Body of pancreas (tissue), 4 donors: ENCODE measurements at places on chromosomes 2 and 18. TPM values are rescaled to one million over a fixed set of nuclear protein-coding genes. Genes with fewer than 3 reads are reported as not detected.

The FAM124B gene
- total RNA-seq, result not detected

The DTYMK gene
- total RNA-seq, result 12.5 TPM

The L3MBTL4 gene
- total RNA-seq, result 11.2 TPM

GRCh38 chr2:36915627-36916026 lies 50.7 kb downstream of the STRN start:
- DNase-seq, result no peak

The NTSR2 gene
- not detected for total RNA-seq

- peak; percentile 34 for DNase-seq
Measured at GRCh38 chr2:230885463-230886130, 20.9 kb downstream of the ITM2C start.

The SLC20A1 gene
- total RNA-seq, result 50.1 TPM

- no peak for DNase-seq
Measured at GRCh38 chr2:29053670-29054400, 20.5 kb downstream of the PCARE start.

DNA sequence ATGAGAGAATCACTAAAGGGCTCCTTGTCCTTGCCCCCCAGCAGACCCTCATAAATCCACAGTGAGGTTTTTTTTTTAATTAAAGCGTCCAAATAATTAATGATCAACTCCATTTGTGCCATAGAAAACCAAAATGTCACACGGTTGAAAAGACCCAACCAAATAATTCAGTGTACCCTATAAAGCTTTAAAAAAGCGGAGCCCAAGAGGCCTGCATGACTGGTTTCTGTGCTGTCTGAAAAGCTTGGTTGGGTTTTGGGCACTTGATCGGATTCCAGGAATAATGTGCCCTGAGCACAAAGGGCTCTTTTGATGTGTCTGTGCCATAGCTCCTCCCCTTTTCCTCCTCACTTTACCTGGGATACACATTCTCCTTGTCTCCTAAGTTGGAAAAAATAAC lies 523.2 kb downstream of the TNS1 start:
- no peak for DNase-seq

The CCDC68 gene
- 5.3 TPM for total RNA-seq

GRCh38 chr2:142649581-142649980 lies 227.9 kb upstream of the KYNU start:
- DNase-seq, result no peak

The ACVR1C gene
- total RNA-seq, result 6.6 TPM

DNA sequence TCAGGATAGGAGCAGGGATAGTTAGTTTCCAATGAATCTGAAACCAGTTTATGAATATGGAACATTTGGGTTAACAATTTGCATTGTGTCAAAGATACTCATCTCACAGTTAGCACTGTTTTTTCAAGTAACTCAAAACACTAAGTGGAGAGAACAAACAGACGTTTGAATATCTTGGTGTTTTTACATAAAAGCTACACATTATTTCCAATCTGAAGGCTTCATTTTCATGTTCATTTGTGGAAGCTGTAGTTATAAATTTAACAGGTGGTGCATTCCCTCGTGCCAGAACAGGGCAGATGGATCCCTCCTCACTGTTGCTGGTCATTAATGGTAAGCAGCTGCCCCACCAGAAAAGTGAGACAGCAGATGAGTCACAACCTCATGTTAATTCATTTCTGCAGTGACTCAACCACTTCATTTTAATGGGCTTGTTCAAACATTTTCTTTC lies 286.9 kb downstream of the TMX3 start:
- no peak for DNase-seq

DNA sequence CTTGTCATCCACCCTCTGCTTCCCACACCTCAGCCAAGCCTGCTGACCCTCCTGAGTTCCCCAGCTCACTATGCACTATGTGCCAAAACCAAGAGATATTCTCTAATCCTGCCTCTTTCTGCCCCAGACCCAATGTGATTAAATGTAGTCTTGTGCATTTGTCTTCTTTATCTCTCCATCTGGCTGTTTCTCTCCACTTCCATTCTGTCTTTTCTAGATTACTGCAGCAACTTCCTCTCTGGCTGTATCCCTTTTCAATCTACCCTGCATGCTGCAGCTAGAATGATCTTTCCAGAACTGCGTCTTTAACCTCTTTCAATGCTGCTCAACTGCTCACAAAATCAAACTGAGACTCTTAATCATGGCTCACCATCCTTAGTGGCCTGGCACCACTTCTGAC lies 164.1 kb downstream of the GALNT14 start:
- no peak for DNase-seq

The SLC8A1 gene
- 0.66 TPM for total RNA-seq

The AQP12A gene
- total RNA-seq, result 29.6 TPM

- no peak for DNase-seq
Measured at GRCh38 chr2:36562973-36563532, 34.9 kb downstream of the FEZ2 start.

DNA sequence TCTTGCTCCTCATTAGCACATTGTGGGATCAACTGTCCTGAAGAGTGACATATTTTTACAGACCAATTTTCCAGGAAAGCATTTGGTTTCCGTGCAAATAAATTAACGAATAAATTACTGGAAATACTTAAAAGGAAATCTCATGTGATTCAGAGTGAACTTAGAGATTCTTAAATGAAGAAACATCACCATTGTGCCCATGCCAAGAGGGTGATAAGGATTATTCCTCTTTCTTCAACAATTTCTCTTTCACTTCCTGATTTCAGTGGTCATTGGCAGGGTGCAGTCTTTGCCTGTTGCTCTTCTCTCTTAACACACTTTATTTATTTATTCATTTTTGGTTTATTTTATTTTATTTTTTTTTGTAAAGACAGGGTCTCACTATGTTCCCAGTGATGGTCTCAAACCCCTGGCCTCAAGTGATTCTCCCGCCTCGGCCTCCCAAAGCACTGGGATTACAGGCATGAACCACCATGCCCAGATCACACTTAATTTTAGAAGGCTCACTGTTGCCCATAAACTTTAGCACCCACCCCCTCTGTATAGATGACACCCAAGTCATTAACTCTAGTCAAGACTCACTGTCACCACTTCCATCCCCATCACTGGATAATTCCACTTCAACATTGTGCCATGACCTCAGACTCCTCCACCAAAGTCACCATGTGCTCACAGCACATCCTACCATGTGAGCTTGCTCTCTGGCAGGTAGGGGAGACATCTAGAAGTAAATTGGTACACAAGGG lies 92.6 kb upstream of the CERS6 start:
- DNase-seq, result no peak

DNA sequence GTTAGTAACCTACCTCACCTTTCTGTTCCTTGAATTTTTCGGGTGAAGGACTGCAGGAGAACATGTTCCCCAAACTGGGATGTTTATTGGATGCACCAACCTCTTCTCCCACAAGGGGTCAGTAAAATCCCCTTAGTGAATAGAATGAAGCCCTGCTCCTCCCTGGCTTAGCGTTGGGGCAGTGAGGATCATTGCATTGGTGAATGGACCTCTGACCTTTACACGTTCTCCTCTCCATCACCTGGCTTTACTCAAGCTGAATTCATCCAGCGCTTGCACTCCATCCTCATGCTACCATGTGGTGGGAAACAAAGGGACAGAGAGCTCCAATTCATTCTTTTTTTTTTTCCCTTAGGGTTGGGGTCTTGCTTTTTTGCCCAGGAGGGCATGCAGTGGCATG lies 157.2 kb downstream of the MIB1 start:
- peak; percentile 61 for DNase-seq

- DNase-seq, result peak; percentile 35
Measured at GRCh38 chr2:69604026-69604678, 39.4 kb downstream of the AAK1 start.

The ONECUT2 gene
- 3.1 TPM for total RNA-seq

DNA sequence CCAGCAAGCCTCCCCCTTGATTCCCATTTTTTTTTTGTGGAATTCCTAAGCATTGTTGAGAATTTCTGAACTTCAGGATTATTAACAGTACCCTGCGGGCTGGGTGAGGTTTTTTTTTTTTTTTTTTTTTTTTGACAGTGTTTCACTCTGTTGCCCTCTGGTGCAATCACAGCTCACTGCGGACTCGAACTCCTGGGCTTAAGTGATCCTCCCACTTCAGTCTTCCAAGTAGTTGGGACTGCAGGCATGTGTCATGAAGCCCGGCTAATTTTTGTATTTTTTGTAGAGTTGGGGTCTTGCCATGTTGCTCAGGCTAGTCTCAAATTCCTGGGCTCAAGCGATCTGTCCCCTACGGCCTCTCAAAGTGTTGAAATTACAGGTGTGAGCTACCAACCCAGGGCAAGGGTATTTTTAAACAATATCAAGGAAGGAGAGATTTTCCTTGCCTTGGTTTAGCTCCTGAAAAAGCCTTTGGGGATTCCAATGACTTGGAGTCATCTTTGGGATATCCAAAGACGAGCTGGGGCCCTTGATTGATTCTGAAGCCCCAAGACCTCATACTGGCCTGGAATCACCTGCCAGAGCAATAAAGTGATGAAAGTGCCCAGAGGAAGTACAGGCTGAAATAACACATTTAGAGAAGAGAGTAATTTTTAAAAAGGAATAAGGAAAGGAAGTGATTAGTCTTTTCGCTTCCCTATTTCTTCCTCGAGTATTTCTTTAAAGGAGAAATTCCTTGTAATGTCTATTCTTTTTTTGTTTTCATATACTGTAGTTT lies 240.2 kb downstream of the TGIF1 start:
- DNase-seq, result no peak

DNA sequence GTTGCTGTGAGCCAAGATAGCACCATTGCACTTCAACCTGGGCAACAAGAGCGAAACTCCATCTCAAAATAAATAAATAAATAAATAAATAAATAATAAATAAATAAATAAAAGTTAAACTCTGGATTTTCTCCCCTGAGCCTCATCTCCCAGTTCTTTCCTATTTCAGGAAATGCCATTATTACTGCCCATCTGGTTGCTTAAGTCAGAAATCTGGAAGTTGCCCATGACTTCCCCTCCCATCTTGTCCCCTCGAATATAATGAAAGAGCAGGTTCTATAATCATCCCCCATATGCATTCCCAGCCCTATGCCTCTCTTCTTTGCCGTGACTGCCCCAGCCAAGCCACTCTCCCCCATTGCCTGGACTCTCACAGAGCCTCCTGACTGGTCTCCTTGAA lies 4.2 kb upstream of the PSD4 start:
- no peak for DNase-seq

GRCh38 chr2:154439156-154439555 lies 259.3 kb upstream of the KCNJ3 start:
- DNase-seq, result no peak

DNA sequence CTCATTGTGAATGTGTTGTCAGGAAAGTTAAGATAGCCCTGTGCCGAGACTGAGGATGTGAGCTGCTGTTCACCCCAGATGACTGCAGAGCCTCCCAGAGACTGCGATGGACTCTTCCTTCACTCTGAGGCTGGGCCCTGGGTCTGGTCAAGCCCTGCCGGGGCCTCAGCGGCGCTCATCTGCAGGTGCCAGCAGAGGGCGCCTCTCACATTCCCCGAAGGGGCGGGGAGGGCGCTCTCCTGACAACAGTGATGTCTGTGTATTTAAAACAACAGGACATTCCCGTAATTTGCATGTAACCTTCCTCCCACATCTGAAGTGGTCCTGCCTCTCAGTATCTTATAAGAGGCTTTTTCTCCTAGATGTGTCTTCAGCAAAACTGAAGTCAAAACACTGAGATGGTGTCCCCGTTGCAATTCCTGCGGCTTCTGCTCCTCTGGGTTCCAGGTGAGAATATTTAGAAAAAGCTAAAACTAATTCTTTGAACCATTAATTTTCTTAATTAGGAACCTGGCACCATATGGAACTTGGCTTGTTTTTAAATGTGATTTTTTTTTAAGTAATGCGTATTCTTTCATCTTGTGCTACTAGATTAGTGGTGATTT lies 1377.9 kb downstream of the RPIA start:
- DNase-seq, result peak; percentile 11

- no peak for DNase-seq
Measured at GRCh38 chr2:47056374-47056773, 98.7 kb downstream of the STPG4 start.

- no peak for DNase-seq
Measured at GRCh38 chr2:66604326-66604725, 169.4 kb downstream of the MEIS1 start.

- no peak for DNase-seq
Measured at GRCh38 chr2:203928849-203929248, 7.7 kb upstream of the ICOS start.

The CHRNA1 gene
- total RNA-seq, result not detected

DNA sequence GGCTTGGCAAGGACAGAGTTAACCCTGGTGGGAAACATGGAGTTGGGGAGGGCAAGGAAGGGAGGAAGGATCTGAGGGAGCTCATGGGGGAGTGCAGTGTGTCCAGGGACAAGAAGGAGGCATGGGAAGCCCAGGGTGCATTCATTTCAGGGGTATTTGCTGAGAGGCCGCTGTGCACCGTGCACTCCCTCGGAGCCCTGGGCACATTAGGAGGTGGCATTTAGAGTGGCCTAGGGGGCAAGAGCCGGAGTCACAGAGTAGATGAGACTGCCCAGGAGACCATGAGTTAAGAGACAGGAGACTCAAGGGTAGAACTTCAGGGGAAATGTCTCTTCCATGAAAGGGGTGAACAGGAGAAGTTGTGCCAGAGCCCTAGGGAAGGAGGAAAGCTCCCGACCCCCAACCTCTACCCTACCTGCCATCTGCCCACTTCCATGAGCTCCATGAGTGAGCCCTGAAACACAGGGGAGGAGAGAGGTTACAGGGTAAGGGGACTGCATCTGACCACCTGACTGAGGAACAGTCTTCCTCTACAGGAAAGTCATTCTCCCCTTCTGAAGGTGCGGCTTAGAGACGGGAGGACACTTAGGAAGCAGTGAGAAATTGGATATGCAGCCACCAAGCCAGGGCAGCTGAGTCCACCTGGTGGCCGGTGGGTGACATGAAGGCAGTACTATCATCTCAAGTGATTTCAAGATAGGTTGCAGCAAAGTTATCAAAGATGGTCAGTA lies 58.5 kb upstream of the COPS8 start:
- peak; percentile 78 for DNase-seq

GRCh38 chr2:208415255-208415654 lies 8.7 kb downstream of the PTH2R start:
- no peak for DNase-seq

- DNase-seq, result no peak
Measured at GRCh38 chr2:240523451-240524281, 34.1 kb downstream of the ANKMY1 start.

GRCh38 chr2:54073796-54074195 lies 41.6 kb upstream of the ACYP2 start:
- no peak for DNase-seq

- DNase-seq, result no peak
Measured at GRCh38 chr2:145845207-145845894, 1325.4 kb upstream of the ZEB2 start.

DNA sequence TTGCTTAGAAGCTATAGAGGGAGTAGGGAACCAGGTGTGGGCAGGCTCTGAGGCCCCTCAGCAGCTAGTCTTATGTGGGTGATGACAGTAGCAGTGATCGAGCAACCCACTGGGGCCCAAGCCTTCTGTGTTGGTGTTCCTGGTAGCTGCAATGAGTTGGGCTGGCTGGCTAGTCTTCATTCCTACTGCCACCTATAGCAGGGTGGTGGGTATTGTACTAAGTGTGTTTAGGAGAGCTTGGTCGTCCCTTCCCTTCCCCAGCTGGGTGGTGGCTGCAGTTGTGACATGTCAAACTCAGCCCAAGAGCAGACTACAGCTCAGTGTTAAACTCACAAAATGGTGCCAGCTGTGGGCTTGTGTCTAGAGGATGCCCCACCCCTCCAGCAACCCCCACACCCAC lies 486.1 kb upstream of the UBE2E3 start:
- DNase-seq, result no peak
